Stimulated activated naive CD4-positive, alpha-beta T cell (primary cell): ENCODE measurements at places on chromosomes 13 and 19.

DNA sequence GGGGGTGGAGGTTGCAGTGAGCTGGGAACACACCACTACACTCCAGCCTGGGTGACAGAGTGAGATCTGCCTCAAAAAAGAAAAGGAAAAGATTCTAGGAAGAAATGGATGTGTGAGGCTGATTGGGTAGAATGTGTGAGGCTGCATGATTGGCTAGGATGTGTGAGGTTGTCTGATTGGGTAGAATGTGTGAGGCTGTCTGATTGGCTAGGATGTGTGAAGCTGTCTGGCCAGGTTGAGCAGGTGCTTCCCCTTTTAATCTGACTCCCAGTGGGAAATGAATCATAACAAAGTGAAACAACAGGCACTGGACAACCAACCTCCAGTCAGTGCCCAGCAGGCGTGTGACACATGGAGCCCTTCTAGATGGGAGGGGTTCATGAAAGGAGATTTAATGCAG is 14.7 kb downstream of the C13orf46 start:
- DNase-seq = no peak

DNA sequence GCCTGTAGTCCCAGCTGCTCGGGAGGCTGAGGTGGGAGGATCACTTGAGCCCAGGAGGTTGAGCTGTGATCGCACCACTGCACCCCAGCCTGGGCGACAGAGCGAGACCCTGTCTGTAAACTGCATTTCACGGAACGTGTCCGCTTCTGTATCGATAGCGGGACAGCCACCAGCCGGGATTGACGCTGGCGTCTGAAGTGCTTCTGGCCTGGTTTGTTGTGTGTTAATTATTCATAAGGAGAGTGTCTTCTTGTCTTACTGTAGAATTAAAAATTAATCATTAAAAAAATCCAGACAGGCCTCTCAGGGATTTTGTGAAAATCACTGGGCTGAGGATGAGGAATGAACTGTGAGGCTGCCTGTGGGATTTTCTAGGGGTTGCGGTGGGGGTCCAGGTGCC is 16.2 kb upstream of the MISP start:
- DNase-seq = no peak

DNA sequence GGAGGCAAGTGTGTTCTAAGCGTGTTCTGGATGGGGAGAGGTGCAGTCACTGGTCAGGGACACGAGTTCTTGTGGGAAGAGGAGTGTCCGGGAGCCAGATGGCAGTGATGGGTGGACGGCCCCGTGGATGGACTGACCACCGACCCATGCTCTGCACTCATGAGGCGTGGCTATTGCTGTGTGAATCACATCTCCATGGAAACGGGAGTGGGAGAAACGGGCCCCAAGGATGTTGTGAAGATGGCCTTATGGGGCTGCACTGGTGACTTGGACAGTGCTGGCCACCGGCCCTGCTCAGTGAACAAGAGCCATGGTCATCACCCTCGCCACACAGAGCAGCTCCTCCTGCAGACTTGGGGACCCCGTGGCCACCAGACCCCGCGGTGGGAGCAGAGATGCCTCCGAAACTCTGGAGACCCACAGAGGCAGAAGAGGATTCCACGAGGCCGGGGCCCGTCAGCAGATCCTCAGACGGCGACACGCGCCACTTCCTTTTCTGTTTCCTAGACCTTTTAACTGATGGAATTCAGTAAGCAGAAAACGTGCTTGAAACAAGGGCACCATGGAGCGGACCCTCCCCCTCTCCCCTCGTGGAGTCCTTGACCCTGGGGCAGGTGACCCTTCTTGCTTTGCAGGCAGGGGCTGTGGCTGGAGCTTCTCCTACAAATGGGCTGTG is 47.5 kb downstream of the GAS6 start:
- no peak for DNase-seq

DNA sequence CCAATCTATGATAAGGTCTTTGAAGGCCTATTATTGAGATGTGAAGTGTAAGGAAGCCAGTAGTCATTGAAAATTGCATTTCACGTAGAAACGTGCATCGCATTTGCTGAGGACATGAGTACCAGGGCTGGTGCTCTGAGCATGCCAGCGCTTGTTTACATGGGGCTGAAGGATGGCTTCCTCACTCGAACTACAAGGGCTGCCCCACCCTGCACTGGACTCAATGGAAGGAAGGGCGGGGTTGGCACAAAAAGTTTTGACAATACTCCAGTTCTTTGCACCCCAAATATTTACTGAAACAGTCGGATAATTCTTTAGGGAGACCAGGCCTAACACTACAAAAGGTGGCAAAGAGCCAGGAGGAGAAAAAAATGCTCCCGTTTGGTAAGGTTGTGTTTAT is 28.9 kb upstream of the MED4 start:
- no peak for DNase-seq

DNA sequence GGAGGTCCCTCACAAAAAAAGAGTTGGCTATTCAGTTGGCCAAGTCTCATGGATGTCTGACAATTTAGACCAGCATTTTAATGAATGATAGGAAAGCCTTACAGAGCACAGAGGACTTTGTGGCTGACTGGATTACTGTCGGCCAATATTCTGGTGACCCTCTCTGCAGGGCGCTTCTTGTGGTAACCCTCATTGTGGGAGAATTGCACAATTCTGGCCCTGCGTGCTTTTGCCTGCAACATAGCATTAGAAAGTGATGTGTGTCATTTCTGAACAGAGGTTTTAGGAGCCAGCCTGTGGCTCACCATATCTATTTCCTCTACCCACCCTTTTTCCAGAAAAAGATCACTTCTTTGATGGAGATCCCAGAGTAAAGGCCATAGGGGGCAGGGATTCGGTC is 71.4 kb downstream of the EFNB2 start:
- DNase-seq = no peak

GRCh38 chr19:662207-662961 is 630 bp downstream of the RNF126 start:
- DNase-seq = peak; percentile 53

GRCh38 chr19:49423985-49424303 is 703 bp upstream of the PTH2 start:
- peak; percentile 20 for DNase-seq

DNA sequence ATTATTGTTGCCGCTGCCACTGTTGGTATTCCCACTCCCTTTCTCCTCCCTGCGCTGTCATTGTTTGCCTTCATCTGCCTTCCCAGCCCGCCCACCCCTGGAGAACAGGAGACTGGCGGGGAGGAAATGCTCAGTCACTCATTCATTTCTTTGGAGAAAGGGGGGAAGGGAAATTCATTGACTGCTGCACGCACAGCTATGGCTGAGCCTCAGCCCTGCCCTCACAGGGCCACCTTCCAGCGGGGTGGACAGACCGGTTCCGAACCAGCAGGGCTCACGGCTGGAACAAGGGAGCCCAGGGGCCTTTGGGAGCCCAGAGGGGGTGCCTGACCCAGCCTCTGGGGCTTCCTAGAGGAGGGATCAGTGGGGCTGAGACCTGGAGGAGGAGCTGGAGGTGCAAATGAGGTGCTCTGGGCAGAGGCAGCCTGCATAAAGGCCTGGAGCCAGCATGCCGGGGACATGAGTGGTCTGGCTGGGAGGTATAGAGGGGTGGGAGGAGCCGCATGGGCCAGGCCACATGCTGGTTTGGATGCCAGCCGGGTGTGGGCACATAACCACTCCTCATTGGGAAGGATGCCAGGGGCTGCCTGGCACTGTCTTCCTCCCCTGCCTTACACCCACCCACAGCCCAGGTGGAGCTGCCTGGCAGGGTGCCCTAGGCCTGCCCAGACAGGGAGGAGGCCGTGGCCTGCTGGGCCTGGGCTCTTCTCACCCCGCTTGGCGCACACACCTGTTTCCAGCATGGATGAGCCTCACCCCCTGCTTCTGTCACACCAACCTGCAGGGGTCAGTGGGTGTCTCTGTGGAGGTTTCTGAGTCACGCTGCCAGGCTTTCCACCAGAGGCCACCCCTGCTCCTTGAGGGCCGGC is 26.8 kb downstream of the PPP5C start:
- no peak for DNase-seq

DNA sequence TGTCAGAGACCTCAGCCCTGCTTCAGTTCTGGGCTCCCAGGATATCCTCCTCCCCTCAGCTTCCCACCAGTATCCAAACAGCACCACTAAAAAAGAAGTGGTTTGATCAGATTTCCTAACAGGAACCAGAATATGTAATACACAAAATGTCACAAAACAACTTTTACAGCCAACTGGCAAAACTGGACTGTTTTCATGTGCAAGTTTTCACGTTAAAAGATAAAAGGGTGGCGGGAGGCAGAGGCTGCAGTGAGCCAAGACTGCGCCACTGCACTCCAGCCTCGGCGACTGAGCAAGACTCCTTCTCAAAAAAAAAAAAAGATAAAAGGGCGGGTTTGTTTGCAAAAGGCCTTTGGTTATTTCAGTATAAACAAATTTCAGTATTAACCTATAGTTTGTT is 13.1 kb downstream of the PCID2 start:
- DNase-seq = no peak

DNA sequence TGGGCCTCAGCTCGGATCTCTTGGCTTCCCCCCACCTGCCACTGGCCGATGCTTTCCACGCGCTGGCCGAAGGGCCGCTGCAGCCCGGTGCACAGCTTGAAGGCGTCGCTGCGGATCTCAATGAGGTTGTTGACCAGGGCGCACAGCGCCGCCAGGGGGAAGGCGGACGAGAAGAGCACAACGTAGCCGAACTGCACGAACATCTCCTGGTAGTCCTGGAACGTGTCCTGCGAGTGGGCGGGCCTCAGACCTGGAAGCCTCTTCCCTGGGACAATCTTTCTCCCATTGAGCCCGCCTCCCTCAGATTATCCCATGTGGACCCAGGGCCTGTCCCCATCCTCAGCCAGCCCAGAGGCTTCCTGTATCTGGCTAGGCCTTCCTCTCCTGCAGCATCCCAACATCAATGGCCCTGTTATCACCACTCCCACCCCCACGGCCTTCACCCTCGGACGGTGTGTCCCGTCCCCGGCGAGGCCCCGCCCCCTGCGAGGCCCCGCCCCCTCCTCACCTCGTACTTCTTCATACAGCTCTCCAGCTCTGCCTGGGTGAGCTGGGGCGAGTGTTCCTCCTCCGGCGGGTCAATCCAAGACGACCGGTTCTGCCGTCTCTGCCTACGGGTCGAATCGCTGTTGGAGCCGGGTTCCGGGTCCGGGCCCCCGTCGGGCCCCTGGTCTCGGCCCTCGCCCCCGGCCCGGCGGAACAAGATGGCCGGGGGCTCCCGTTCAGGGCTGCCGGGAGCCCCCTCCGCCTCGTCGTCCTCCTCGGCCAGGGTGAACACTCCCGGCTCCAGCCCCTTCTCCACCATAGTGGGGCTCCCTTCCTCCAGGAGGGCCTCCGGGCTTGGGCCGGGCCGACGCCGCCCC is 6.8 kb downstream of the ANO8 start:
- DNase-seq = peak; percentile 38

GRCh38 chr19:1189419-1189818 is 15.4 kb upstream of the SBNO2 start:
- DNase-seq = no peak

DNA sequence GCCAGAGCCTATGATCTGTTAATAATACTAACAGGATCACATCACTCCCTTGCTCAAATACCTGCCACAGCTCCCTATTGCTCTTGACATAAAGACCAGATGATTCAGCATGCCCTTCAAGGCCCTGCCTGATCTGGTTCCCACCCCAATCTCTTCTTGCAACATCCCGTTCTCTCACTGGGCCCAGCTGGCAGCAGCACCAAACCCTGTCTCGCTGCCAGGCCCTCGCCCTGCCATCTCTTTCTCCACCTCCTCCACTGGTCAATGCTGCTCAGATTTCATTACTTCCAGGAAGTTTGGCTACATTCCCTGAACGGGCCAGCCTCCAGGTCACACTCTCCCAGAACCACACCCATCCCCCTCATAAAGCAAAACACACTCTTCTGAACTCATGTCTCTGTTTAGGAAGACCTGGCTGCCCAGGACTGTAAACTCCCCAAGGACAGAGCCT is 8.6 kb upstream of the BCAT2 start:
- DNase-seq = no peak

DNA sequence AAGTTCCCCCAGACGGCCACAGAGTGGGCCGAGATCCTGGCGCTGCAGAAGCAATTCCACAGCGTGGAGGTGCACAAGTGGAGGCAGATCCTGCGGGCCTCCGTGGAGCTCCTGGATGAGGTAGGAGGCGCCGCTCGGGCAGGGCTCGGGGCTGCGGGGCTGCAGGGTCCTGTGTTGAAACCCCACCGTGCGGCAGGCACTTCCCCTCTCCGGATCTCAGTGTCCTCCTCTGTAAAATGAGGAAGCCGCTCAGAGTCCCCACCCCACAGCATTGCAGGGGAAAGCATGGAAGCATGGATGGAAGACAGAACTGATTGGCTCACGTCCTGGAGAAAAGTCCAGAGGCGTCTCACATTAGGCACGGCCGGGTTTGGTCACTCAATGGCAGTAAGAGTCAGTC is 6.8 kb upstream of the SCN1B start:
- DNase-seq = no peak

GRCh38 chr13:44176173-44176572 is 197.5 kb upstream of the SERP2 start:
- DNase-seq = no peak

DNA sequence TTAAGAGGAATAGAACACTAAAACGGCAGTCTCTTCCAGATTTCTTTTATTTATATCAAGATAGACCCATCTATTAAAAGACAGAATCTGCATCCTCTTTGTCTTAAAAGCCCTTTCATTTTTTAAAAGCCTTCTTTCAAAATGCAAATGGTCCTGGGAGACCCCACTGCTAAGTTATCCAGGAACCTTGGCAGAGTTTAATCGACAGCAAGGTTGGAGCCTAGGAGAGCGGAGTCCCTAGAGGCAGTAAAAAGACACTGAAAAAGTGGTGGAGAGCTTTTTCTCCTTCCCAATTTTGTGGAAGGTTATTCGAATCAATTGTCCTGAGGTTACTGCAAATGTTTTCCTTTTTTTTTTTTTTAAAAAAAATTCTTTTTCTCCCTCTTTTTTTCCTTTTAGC is 294.7 kb downstream of the NALCN start:
- no peak for DNase-seq

- no peak for DNase-seq
Observed at GRCh38 chr19:51780270-51780669, 14.7 kb upstream of the FPR3 start.

DNA sequence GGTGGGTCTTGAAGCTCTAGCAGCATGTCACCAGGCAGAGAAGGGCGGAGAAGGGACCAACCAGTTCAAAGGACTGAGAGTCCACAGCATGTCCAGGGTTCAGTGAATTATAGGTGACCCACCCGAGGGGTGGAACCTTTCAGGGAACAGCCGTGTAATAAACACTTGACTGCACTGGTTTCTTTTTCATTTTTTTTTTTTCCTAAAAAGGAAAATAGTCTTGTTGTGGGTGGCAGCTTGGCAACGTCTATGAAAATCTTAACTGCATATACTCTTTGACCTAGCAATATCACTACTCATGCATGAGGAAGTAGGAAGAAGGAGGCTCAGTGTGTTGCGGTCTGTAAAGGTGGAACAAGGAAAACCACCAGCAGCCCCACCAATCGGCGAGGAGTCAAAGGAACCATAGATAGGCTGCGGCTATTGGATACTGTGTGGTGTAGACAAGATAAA is 13.0 kb upstream of the MYH14 start:
- DNase-seq = no peak

- DNase-seq = no peak
Observed at GRCh38 chr19:1397838-1398237, 3.5 kb downstream of the GAMT start.
